ENCODE measurements at places on chromosomes 3 and 15. TPM values are rescaled to one million over a fixed set of nuclear protein-coding genes. Genes with fewer than 3 reads are reported as not detected.
A peak's percentile ranks its signal among the peaks of the same experiment; 100 is the strongest.

BLM gene
- polyA plus RNA-seq = 2.6 TPM

SRGAP3 gene
- 2.5 TPM for polyA plus RNA-seq

ABCC5 gene
- polyA plus RNA-seq = 10.9 TPM

CYP19A1 gene
- polyA plus RNA-seq = not detected

CLDN1 gene
- not detected for polyA plus RNA-seq

SOX14 gene
- not detected for polyA plus RNA-seq

DNA sequence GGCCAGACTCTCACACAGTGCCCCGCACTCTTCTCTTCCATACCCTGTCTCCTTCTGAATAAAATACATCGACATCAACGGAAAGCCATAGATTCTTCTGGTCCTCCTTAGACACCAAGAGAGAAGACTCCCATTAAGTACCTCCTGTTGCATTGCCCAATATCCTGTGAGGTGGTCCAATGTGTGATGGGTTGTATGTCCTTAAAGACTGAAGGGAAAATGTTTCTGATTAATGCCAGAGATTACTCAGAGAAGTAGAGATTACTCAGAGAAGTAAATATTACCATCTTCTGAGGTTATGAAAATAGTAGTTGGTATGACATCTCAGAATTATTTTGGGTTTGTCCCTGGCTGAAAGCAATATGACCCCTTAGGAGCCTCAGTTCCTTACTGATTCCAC is 60.8 kb upstream of the GALNT15 start:
- DNase-seq = no peak

DNA sequence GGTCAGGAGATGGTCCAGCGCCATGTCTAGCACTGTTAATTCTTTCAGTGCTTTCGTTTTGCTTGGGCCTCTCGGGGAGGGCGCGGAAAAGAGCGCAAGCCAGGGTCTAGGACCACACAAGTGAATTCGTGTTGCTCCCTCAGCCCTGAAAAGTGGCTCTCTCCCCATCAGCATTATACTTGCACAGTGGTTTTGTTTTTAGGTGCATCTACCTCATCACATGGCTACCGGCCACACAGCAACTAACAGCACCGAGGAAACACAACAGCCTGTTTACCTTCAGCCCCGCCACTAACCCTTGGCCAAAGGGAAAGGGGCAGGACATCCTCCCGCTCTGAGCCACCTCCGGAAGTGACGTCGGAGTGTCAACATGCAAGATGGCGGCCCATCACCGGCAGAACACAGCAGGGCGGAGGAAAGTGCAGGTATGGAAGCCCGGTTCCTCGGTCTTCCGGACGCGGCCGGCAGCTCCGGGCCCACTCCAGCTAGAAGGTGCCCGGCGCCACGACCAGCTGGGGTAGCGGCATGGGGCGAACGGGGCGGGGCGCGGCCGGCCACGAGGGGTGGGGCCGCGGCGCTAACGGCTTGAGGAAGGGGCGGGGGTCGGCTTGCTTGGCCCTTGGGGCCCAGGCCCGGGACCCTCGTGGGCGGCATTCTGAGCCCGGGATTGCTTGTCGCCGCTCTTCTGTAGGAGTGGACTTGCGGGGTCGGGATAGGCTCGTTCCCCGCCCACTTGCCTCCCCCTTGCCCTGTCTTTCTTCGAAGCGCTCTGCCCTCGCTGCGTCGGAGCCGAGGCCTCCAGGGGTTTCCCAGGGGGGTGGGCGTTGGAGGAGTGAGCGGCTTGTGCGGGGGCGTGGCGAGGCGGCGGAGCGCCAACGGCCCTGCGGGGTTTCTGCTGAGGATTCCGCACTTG is at the start of the genes SCN11A and WDR48:
SCN11A (minus strand) TSS at position 296 of the 913 bp plus-strand sequence. CDS start 101,582 bp downstream, outside the sequence.
WDR48 (plus strand) TSS at position 368 of the 913 bp plus-strand sequence; CDS start at position 378, 10 bp downstream.
- peak; percentile 93 for DNase-seq

DNA sequence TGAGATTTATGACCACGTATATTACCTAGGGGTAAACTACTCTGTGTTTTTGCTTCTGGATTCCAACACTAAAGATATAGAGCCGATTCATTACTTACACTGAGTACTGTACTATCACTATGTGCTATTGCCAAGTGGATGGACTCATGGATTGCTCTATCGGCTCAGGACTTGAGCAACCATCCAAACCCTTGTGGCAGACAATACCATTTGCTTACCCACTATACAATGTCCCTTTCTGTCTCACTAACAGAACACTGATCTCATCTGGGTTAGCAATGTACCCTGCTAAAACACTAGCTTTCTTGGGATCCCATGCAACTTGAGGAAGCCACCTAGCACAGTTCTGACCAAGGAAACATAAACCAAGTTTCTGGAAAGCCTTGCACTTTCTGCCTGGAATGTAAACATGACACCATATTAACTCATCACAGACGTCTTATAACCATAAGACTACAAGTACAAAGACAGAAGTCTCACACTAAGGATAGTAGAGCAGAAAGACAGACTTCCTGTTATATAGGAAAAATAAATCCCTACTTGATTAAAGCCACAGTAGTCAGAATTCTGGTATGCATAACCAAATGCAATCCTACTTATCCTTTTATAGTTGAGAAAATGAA is 38.6 kb downstream of the HACD2 start:
- DNase-seq = no peak

DNA sequence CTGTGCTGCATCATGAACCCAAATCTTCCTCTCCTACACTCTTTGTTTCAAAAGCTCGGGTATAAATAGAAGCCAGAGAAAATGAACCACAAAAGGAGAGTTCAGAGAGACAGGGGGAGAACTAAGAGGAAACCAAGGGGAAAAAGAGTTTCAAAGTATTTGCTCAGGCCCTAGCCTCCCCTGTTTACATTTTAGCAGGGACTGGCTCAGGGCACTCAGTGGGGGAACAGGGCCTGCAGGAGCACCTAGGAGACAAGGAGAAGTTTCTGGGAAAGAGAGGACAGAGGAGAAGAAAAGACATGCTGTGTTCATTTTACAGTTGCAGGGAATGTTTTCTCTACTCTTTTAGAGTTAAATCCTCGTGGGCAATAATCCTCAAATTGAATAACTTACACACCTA is 8.5 kb upstream of the IL17RD start:
- DNase-seq = no peak

DNA sequence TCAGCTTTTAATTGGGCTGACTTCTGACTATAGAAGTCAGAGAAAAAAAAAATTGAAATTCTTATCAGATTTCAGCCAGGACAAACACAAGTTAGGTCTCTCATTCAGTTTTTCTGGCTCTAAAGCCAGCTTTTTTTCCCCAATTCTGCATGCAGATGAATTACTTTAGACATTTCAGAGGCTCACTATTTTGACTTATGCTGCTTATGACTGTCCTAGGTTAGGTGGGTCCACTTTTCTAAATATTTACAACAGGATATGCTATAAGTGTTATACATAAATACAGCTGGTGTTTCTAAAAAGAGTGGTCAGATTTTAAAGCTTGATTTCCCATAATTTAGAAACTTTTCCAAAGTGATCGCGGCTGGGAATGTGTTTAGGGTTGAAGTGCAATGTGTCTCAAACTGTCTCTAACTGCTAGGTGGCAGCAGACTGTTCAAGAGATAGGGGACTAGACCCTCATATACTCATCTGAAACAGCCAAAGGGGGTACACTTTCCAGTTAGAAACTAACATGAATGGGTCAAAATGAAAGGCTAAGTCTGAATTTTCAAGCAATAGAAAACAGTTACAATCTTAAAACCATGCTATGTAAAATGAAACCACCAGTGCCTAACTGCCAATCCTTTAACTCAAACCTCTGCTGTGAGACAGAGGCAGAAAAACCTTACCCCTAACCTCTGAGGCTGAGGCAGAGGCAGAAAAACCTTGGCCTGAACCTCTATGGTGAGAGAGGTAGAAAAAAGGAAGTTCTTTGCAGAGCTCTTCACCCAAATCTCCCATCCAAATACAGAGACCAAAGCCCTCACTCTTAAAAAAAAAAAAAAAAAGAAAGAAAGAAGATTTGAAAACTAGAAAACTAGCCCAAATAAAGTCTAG is 596.0 kb downstream of the NTRK3 start:
- DNase-seq = no peak

DNA sequence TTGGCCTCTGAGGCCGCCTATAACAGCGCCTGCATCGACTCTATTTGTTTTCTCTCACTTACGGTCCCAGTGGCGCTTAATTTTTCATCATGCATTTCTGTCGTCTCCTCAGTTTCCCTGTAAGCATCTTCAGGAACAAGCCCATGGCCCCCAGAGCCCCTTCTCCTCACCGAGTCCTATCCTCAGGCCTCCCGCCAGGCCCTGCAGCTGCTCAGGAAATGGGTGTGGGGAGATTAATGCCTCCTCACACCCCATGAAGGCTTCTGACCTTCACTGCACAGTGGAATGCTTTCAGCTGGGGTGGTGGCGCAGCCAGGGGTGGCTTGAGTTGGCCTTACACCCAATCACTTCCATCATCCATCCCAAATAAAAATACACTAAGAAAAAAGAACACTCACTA is 260.4 kb downstream of the FAM43A start:
- DNase-seq = no peak

- no peak for DNase-seq
Measured at GRCh38 chr15:70089692-70089971, 8.1 kb downstream of the TLE3 start.

GRCh38 chr3:43426388-43426787 is 140.0 kb downstream of the SNRK start:
- DNase-seq = no peak

GRCh38 chr3:132231633-132232032 is 85.6 kb upstream of the ACP3 start:
- DNase-seq = no peak
